Fibroblast of skin of left biceps (primary cell): ENCODE measurements at places on chromosomes 12 and 14.
A peak's percentile ranks its signal among the peaks of the same experiment; 100 is the strongest.

DNA sequence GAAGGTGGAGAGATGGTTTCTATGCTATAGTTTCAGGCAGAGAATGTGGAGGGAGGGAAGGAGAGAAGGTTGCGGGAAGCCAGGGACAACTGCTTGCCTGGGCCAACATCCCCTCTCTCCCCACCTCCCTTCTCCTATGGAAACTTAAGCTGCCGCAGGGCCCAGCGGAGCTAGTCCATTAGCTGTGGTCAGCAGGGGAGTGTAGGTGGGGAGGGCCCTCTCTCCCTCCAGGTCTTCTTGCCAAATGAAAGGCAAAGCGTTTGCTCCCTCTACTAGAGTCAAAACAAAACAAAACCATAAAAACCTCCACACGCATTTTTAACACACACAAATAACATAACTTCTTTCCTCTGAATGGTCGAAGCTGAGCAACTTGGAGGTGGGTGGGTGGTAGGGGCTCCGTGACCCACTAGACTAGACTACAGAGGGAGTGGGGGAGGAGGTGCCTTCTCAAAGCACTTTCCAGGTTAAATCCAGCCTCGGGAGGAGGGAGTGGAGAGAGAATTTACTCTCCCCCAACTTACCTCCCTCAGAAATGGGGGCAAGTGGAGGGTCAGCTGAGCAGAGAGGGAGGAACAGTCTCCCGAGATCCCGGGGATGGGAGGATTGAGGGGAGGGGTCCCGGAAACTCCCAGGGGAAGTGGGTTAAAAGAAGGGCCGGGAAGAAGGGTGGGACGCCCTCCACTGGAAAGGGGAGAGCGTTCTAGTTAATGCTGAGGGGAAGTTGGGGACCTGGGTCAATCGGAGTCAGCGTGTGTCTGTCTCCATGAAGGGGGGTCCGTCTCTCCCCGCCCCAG lies 4.6 kb upstream of the CACNB3 start:
- no peak for DNase-seq

DNA sequence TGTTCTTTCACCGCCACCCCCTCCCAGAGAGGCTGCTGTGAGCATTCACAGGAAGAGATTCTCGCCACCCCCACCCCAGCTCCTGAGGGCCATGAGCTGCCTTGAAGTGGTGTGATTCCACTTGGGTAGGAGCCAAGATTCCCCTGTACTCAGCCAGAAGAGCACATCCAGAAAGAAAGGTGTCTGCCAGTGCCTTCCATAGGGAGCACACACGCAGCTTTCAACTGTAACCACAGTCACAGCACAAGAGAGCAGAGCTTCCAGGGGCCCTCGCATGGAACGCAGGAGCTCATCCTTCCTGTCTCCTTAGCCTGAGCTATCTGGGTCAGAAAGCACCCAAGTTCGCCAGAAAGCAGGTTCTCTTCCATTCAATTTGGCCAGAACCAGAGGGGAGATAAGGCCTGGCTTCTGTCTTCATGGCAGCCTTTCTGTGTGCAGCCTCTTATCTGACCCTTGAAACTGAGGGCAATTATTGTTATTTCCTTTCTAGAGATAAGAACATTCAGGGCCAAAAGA lies 66.6 kb upstream of the SCN8A start:
- DNase-seq = no peak

DNA sequence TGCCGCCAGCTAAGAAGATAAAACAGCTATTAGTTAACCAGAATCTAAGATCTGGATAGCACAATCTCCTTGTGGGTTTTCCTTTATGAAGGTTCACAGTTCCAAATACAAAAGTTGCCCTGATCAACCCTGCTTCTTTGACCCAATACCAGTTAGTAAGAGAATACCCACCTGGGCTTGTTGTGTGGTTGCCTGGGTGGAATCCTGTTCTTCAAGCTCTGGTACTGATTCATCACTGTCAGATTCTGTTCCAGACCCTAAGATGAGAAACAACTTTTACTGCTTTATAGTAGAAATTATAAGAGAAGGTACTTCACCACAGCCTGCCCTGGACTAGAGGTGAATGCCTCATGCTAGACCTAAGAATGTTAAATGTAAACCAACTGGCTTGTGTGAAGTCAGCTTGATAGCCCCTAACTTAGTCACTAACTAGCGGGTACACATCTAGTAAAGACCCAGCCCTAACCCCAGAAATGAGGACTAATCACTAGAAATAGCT lies 10.6 kb downstream of the NACA start:
- no peak for DNase-seq

GRCh38 chr12:117718141-117718540 lies 250.6 kb downstream of the KSR2 start:
- DNase-seq = peak; percentile 28

GRCh38 chr12:82647853-82648252 lies 38.9 kb upstream of the TMTC2 start:
- no peak for DNase-seq

DNA sequence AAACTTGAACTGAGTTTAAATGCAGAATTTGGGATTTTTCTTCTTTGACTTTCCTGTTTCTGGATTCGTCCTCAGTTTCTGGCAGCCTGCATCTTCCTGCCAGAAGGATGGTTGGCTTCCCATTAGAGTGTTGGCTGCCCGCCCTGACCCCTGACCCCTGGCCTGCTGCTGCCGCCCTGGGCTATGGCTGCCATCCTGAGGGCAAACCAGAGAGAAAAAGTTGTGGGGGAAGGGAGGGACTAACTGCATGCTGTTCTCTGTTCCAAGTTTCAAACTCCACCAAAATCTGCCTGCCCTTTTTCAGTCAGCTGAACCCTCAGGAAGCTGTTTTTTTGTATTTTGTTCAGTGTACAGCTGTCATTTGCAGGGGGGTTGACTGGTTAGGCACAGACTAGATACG lies 48.4 kb downstream of the FNTB start:
- DNase-seq = no peak

GRCh38 chr14:65261425-65261920 lies 151.1 kb upstream of the FUT8 start:
- DNase-seq = no peak

DNA sequence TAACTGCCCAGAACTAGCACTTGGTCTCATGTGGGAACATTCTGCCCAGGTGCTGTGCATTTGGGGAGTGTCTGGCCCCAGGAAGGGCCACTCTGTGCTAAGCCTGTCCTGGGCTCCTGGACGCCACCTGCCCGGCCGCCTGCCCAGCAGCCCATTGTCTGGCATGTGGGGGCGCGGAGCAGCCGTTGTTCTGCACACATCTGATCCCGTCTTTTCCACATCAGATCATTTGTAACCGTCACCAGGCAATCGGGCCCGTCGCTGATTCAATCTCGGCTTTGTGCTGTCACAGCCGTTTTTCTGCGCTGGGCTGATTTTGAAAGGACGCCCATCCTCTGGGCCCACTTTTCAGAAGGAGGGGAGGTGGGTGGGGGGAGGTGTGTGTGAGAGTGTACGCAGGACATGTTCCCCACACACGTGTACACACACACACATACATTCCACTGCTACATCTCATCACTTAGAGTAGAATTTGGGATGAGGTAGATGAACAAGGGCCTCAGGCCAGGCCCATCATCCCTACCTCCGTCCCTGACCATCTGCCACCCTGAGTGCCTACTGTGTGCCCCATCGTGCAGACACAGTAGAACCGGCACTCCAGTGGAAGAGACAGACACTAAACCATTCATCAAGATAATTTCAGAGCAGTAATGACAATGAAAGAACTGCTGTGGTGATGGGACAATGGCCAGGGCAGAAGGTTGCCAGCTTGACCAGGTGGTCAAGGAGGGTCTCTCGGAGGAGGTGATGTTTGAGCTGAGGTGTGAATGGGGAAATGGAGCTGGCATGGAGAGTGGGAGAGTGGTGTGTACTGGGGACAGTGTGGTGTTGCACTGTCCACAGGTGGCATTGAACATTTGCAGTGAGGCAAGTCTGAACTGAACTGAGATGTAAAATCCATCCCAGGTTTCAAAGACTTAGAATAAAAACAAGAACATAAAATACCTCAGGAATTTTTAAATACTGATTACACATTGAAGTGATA lies 19.0 kb downstream of the FAM222A start:
- no peak for DNase-seq

- DNase-seq = no peak
Measured at GRCh38 chr14:50845166-50845565, 14.2 kb upstream of the NIN start.

DNA sequence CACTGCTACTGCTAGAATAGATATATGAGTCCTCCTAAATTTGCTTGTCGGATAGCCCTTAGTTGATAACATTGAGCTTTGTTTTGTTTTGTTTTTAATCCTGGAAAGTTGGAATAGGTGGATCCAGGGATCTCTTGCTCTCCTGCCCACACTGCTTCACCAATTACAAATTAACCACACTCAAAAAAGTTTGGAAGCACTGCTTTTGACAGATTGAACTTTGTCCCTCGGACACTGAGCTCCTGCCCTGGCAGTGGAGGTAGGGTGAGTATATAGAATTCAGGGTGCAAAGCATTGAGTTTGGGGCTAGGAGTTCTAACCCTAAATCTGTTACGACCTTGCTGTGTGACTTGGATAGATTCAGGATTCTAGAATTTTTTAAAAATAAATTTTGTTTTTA lies 15.1 kb upstream of the SYNDIG1L start:
- DNase-seq = no peak

DNA sequence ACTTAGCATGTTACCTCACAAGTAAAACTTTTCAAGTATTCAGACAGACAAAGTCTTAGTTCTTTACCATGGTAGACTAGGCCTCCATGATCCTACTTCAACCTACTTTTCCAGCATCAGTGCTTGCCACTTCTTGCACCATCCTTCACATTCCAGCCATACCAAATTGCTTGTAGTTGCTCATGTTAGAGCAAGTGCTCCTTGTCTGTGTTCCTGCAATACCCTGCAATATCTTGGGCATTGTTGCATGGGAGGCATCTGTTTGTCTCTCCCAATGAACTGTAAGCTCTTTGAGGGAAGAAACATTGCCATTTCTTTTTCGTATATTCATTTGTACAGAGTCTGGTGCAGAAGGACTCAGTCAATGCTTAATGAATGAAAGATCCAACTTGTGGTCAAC lies 78.0 kb downstream of the SRGAP1 start:
- DNase-seq = peak; percentile 70

DNA sequence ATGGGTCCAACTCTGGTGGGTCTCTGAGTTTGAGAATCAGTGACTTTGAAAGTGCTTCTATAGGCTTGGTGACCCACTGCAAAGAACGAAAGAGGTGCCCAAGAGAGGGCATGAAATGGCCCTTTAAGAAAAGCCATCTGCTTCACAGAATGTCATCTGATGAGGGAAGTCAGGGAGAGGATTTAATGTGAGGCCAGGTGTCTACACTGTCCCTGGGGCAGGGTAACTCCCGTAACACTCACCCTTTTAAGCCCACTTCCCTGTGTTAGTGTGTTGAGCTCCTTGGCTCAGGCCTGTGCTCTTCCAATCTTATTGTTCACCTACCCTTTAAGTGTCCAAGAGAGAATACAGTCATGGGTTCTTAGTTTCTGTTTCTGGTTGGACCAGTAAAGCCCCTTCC lies 16.4 kb upstream of the SRSF5 start:
- DNase-seq = no peak

GRCh38 chr14:61098721-61099120 lies 117.7 kb downstream of the SLC38A6 start:
- no peak for DNase-seq

DNA sequence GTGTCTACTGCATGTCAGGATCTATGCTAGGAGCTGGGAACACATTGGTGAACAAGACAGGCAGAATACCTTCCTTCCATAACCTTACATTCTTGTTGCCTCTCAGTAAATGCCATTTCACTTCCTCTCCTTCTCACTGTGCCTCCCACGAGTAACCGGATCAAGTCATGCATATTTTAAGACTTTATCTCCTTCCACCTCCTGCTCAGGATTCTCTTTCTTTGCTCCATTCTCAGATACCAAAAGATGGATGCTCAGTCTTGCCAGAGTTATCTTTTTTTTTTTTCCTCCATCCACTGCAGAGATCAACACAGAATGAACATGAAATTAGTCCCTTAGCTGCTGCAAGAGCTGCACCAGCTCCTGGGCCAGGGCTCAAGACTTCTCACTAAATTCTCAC lies 20.0 kb upstream of the APPL2 start:
- no peak for DNase-seq

DNA sequence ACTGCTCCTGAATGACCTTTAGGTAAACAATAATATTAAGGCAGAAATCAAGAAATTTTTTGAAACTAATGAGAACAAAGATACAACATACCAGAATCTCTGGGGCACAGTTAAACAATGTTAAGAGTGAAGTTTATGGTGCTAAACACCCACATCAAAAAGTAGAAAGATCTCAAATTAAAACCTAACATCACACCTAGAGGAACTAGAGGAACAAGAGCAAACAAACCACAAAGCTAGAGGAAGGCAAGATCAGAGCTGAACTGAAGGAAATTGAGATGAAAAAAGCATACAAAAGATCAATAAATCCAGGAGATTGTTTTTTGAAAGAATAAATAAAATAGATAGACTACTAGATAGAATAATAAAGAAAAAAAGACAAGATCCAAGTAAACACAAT lies 7.2 kb downstream of the OR8S1 start:
- DNase-seq = no peak

GRCh38 chr12:99390707-99391106 lies 256.8 kb upstream of the GARIN6 start:
- DNase-seq = no peak

- no peak for DNase-seq
Measured at GRCh38 chr12:108527166-108527496, 12.1 kb downstream of the FICD start.

- peak; percentile 67 for DNase-seq
Measured at GRCh38 chr14:74712499-74713394, at the start of the genes AREL1 and FCF1. Gene AREL1 (minus strand): TSS chr14:74713080. CDS start chr14:74685615, 27,465 bp downstream. Gene FCF1 (plus strand): TSS chr14:74713144. CDS start chr14:74713198, 54 bp downstream.

- DNase-seq = no peak
Measured at GRCh38 chr12:90757957-90758356, 197.0 kb downstream of the CCER1 start.

DNA sequence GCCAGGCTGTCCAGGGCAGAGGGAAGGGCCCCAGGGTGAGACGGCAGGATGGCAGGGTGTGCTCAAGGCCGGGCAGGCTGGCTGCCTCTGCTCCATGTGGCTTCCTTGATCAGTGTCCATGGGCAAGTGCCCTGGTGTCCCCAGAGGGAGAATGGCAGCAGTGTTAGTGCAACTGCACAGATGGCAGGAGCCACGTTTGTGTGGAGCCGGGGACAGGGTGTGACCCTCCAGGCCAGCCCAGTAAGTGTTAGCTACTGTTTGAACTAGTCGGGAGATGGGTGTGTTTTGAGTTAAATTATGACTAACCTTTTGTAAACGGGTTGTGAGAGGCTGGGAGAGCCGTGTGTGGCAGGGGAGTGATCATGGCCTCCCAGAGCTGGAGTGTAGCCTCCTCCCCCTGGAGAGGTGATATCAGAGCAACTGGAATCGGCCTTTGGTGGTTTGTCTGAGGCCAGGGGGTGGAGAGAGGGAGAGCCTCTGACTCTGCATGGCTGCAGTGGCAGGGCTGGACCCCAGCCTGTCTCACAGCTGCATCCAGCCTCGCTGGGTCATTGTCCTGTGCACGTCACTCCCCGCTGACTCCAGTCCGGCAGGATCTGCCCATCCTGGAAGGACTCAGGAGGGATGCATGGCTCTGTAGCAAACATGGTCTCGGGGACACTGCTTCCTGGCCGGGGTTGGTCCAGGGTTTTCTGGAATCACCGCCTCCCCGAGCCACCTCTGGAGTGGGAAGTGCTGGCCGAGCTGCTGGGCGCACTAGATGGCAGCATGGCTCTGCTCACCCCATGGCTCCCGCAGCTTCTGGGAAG lies 27.8 kb downstream of the AACS start:
- DNase-seq = no peak
